ENCODE measurements at places on chromosomes 13 and 19.

- no peak for DNase-seq
These were observed 1.3 kb upstream of the EDNRB start for GRCh38 chr13:77919921-77920294.

- no peak for DNase-seq
These were observed 21.5 kb upstream of the SIN3B start for GRCh38 chr19:16807549-16808284.

GRCh38 chr19:12544401-12544876 lies 6.8 kb downstream of the ZNF564 start:
- DNase-seq, result no peak

- no peak for DNase-seq
These were observed 613.2 kb upstream of the SLITRK5 start for GRCh38 chr13:87057807-87058520.

- DNase-seq, result peak; percentile 14
These were observed 145.3 kb downstream of the PDS5B start for GRCh38 chr13:32731576-32731975.

DNA sequence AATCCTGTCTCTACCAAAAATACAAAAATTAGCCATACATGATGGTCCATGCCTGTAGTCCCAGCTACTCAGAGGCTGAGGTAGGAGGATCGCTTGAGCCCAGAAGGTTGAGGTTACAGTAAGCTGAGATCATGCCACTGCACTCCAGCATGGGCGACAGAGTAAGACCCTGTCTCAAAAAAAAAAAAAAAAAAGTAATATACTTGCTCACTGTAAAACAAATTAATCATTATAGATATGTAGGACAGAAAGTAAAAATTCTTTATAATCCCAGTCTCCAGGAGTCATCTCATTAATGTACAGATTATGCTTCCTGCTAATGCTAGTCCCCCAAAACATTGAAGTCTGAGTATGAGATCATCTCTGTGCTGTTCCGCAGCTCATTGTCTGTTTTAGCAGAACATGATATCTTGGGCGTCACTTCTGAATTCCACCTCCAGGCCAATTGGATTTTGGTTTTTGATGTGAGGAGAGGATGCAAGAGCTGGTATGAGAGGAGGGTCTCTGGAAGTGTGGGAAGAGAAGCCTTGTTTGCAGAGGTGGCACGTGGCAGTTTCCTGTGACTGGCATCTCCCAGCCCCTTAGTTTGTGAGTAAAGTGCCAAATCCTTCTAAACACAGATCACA lies 75.4 kb upstream of the NPAS1 start:
- no peak for DNase-seq

- DNase-seq, result no peak
These were observed 102.3 kb upstream of the ABCC4 start for GRCh38 chr13:95403349-95404140.

- no peak for DNase-seq
These were observed 3.0 kb upstream of the MATK start for GRCh38 chr19:3788996-3789778.

- no peak for DNase-seq
These were observed 926 bp upstream of the HNRNPUL1 start for GRCh38 chr19:41263042-41263849.

- DNase-seq, result no peak
These were observed 44.5 kb upstream of the PARP4 start for GRCh38 chr13:24557081-24557480.

- no peak for DNase-seq
These were observed 412.2 kb upstream of the TSHZ3 start for GRCh38 chr19:31761281-31761913.

DNA sequence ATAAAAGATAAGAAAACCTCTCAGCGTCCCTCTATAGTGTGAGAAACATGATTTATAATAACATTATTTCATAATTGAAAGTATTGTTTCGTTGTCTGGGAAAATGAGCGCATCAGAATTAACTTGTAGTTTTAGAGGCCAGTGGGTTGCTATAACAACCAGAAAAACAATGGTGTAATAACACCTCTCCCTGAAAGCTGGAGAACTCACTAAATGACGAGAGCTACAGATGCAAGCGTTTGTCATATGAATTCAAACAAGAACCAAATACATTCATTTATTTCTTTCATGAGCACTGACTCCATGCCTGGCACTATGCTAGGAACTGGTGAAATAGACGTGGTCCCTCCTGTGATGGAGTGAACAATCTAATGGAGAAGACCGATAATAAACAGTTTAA lies 16.3 kb downstream of the KBTBD7 start:
- no peak for DNase-seq

- DNase-seq, result no peak
These were observed 1090.4 kb downstream of the PCDH9 start for GRCh38 chr13:66139701-66140100.

DNA sequence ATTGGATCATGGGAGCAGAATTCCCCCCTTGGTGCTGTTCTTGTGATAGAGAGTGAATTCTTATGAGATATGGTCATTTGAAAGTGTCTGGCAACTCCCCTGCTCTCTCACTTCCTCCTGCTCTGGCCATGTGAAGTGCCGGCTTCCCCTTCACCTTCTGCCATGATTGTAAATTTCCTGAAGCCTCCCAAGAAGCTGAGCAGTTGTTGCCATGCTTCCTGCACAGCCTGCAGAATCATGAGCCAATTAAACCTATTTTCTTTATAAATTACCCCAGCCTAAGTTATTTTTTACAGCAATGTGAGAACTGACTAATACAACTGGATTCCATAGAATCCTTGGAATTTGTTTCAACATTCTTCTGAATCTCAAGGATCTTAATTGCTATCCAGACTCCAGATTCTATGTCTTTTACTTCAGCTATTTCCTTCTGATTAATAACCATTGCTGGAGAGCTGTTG lies 328.1 kb downstream of the SLITRK5 start:
- peak; percentile 61 for DNase-seq
